ENCODE measurements at places on chromosomes 2 and 18.
A peak's percentile ranks its signal among the peaks of the same experiment; 100 is the strongest.

GRCh38 chr18:24208270-24209035, 69.6 kb downstream of the CABYR start:
- DNase-seq = peak; percentile 65

GRCh38 chr2:176105078-176105729, 1.9 kb upstream of the HOXD11 start:
- DNase-seq = no peak

DNA sequence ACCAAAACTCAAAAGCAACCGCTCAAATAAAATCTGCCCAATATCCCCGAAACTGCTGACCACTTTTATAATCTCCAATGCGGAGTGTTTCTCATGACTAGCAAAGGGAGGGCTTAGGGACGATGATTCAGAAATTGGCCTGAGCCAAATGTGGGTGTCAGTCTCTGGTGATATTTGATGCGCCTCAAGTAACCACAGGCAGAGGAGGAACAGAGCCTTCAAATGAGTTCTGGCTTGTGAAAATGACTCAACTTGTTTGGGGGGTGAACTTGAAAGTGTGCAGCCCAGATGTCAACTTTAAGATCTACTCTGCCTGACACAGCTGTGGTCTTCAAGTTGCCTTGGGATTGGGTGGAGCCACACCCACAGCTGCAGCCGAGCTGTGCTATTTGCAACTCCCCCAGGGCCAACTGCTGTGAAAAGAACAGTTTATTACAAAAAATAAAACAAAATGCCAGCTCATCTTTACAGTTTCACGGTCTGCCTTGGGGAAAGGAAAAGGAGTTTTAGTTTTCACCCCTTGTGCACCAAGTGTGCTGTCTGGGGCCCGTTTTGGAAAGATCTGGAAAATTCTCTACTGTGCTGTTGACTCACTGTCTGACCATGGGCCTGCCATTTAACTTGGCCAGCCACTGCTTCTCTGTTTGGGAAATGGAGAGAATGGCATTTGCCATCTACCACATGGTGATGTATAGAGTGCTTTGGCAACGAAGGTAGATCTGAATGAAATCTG, 222.1 kb downstream of the MTX2 start:
- DNase-seq = peak; percentile 100

DNA sequence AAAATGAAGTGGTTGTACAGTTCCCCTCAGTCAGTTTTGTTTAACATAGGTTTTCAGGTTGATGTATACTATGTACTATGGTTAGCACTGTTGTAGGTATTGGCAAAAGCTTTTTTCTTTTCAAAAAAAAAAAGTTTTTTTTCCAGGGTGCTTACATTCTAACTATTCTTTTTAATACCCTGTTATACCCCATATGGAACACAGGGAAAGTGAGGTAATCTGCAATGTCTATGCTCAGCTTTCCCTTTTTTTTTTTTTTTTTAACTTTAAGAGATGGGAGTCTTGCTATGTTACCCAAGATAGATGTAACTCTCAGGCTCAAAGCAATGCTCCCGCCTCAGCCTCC, 590 bp upstream of the CCDC138 start:
- DNase-seq = no peak

DNA sequence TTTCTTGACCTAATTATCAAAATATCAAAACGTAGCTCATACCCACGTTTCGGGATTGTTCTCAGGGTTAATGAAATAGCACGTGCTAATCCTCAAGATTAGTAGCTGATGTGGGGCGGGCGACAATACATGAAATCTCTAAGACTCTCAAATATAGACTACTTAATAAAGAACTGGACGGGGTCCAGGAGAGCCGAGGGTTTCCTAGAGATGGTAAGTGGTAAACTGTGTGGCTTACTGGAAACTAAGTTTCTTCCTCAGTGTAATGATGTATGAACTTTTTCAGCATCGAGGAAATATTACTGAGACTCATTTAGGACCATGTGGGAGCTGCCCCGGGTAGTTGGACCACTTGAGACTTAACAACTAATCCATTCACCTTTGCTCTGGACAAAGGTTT, 453.3 kb upstream of the SALL3 start:
- DNase-seq = no peak

Data from astrocyte (in vitro differentiated cells and primary cell).